CD4-positive, alpha-beta T cell treated with Interleukin-6 at 100 ng/mL for 8 hours (primary cell): ENCODE measurements at places on chromosomes 7 and 10.

- DNase-seq = no peak
Measured at GRCh38 chr7:98085674-98086073, 21.0 kb upstream of the LMTK2 start.

- no peak for DNase-seq
Measured at GRCh38 chr7:37045681-37046179, 321.4 kb upstream of the AOAH start.

DNA sequence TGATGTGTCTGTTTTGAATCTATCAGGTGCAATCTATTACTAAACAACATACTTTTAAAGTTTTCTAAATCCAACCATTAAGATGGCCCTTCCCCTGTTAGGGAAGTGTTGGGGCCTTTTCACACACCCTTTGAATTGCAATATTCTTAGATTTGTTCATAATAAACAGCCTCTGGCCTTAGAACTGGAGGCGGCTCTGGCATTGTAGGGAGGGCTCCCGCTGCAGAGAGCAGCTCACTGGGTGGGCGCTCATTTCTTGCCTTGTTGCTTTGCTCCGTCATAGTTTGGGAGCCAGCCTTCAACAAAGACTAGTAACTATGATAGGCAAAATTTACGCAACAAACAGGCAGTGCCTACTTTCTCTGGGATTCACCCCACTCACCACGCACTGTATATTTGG lies 4.2 kb upstream of the HOXA10 start:
- DNase-seq = no peak

- DNase-seq = no peak
Measured at GRCh38 chr10:33498391-33498891, 164.0 kb upstream of the NRP1 start.

GRCh38 chr7:79217976-79218626 lies 235.4 kb downstream of the MAGI2 start:
- DNase-seq = no peak

DNA sequence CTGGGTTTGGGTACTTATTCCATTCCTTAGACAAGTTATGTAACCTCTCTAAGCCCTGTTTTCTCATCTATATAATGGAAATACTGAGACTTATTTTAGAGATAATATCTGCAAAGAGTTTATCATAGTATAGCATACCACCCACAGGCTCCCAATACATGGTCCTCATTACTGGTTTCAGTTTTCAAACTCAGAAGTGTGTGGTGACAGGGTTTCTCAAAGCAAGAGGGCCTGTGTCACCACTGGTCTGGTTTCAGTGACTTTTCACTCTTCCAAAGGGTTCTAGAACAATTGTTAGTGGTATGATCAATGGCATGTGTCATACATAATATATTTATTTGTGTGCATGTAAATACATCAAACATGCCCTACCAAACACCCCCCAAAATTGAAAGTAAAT lies 89.2 kb upstream of the BMPER start:
- no peak for DNase-seq
